Thyroid gland (tissue), 4 donors: ENCODE measurements at places on chromosomes 5 and 9.
A peak's percentile ranks its signal among the peaks of the same experiment; 100 is the strongest.

DNA sequence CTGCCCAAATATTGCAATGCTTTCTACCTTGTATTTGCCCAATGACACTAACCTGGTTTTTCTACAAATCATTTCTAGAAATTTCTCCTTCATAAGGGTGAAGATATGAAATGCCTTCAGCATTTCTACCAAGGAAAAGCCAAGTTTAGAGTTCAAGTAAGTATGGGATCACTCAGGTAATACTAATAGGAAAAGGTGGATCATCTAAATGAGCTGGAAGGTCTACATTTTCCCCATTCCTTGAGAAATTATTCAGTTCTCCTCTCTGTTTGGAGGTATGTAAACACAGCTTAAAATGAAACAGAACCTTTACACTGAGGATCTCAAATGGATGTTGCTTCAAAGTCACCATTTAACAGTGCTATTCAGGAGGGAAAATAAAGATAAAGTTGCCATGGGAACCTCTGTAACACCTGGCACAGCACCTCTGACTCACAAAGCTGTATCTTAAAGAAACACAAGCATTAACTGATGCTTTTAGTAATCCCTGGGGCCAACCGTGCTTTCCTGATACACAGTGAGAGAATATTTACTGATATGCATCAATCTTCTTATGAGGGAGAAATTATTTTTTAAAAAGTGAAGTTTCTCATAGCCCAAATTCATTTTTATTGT lies 161.3 kb downstream of the DRD1 start:
- DNase-seq: no peak

DNA sequence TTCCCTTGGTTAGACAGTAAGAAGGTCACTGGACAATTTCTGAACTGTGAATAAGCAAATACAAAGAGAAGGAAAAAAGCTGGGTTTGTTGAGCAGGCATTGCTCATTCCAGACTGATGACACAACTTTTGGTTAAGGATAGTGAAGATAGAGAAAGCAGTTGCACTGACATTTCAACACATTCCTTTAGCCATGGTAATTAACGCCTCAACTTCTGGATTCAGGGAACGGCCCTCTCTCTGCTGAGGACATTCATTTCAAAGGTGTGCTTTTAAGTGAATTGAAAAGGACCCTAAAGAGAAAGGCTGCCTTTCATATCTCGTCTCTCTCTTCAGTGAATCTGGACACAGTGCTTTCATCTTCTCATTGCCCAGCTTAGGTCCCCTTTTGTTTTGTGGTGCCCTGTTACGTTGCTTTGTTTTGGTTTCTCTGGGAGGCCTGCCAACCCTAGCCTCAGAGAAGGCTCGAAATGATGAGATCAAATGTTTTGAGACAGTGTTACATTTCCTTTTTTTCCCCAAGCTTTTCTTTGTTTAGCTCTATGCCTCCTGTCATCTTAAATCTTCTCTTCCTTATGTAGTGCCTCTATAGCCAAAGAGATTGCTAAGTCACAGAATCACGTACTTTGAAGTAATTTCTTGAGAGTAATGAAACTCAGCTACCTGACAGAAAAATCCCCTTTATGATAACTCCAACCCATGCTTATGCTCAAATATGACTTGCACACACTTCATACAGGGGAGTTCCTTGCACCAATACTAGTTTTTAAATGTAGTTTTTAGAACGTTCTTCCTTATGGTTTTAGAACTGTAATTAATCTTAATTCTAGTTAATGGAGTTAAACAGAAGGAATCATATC lies 94.4 kb upstream of the IFNE start:
- peak; percentile 8 for DNase-seq

DNA sequence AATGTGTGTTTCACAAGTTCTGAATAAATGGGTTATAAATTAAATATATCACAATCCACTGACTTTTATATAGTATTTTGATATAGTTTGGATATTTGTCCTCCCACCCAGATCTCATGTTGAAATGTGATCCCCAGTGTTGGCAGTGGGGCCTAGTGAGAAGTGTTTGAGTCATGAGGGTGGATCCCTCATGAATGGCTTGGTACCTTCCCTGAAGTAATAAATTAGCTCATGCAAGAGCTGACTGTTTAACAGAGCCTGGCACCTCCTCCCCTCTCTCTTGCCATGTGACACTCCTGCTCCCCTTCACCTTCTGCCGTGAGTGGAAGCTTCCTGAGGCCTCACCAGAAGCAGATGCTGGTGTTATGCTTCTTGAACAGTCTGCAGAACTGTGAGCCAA lies 127.9 kb upstream of the PALM2AKAP2 start:
- no peak for DNase-seq

DNA sequence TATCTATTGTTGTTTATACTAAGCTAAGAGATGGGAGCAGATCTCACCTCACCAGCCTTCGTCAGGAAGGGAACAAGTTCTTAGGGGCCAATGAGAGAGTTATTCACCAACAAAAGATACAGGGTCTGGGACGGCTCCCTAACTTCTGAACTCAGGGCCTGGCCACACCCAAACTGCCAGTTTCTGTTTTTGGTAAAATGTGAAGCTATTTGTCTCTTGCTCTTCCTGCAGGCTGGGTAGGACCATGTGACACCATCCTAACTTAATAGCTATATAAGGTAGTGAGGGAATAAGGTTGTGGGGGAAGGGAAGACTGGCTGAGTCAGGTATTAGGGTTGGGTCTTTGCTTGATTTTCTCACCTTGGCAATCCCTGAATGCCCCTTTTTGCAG lies 480.5 kb downstream of the KDM4C start:
- no peak for DNase-seq

DNA sequence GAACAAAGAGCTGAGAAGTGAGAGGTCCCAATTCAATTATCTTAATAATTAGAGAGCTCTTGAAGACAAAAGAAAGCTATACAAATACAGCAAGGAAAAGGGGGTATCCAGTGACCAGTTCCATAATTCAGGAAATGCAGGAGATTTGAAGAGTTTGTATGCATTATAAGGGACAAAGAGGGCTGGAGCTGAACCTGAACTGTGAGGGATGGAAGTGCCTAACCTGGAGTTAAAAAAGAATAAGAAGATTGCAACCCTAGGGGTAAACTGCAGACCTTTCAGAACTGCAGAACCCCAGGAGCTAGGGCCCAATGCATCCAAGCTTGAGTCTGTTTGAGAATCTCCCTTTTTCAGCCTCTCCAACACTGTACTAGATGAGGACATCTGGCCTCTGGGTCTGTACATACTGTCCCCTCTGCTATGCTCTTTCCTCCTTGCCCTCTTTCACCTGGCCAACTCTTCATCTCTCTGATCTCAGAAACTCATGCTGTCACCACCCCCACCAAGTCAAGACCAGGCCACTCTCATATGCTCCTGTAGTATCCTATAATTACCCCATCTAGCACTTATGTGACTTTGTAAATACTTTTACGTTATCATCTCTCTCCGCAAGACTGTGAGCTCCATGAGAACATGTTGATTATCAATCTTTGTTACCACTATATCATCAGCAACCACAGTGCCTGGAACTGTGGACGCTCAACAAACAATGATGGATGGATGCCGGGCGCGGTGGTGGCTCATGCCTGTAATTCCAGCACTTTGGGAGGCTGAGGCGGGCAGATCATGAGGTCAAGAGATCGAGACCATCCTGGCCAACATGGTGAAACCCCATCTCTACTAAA lies 6.6 kb upstream of the PRKACG start:
- DNase-seq: no peak

DNA sequence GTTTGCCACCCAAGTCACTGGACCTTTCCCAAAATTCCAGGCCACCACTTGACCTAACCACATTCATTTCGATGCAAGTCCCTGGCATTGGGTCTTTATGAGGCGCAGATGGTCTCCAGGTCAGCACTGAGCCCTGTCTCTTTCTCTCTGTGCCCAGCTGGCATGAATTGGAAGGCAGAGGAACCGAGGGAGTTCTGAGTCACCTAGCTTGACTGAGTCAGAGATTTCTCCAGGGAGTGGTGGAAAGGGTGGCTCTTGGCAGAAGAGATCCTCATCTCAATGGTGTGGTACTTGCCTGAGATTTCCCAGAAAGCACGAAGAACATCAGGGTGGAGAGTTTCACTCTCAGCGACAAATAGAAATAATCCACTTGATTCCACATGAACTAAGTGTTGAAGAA lies 43.8 kb downstream of the WDR36 start:
- DNase-seq: no peak

DNA sequence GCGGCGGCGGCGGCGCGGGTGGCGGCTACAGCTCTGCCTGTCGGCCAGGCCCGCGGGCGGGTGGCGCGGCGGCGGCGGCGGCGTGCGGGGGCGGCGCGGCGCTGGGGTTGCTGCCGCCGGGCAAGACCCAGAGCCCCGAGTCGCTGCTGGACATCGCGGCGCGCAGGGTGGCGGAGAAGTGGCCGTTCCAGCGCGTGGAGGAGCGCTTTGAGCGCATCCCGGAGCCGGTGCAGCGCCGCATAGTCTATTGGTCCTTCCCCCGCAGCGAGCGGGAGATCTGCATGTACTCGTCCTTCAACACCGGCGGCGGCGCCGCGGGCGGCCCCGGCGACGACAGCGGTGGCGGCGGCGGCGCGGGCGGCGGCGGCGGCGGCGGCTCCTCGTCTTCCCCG lies 296 bp downstream of the ZSWIM6 start:
- DNase-seq: peak; percentile 45

DNA sequence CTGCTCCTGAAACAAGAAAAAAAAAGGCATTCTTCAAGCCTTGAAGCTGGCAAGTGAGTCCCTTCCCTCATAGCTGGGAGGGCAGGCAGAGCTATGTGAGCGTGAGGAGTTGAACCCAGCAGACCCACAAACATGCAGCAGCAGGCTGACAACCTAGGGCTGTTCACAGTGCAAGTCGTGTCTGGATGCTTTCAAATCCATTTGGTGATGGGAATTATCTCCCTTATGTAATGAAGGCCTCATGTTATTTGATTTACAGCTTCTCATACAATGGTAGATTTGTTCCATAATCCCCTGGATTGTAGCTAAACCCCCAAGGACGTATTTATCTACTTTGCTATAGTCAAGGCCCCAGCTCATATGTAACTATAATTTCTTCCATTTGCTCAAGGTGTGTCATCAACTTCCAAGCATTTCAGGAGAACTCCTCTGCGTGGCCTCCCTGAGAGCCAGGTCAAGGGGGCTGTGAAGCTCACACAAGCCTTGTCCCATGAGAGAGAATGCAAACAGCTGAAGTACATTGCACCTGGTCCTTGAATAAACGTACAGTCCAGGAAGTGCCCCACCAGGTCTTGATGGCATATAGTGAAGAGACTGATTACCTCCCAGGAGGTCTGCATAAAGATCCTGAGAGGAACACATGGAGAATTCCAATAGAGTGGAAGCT lies 124.8 kb upstream of the SLC1A3 start:
- no peak for DNase-seq

DNA sequence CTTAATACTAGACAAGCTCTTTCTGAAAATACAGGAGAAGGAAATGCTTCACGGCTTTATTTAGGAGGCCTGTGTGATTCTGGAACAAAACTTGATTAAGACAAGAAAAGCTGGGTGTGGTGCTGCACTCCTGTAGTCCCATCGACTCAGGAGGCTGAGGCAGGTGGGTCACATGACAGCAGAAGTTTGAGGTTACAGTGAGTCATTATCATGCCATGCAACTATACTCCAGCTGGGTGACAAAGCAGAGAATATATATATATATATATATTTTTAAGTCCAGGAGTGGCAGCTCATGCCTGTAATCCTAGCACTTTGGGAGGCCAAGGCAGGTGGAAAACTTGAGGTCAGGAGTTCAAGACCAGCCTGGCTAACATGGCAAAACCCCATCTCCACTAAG lies 33.1 kb upstream of the SPIN1 start:
- no peak for DNase-seq

- DNase-seq: no peak
These were observed 336.2 kb upstream of the PDE4D start for GRCh38 chr5:60229691-60230185.

DNA sequence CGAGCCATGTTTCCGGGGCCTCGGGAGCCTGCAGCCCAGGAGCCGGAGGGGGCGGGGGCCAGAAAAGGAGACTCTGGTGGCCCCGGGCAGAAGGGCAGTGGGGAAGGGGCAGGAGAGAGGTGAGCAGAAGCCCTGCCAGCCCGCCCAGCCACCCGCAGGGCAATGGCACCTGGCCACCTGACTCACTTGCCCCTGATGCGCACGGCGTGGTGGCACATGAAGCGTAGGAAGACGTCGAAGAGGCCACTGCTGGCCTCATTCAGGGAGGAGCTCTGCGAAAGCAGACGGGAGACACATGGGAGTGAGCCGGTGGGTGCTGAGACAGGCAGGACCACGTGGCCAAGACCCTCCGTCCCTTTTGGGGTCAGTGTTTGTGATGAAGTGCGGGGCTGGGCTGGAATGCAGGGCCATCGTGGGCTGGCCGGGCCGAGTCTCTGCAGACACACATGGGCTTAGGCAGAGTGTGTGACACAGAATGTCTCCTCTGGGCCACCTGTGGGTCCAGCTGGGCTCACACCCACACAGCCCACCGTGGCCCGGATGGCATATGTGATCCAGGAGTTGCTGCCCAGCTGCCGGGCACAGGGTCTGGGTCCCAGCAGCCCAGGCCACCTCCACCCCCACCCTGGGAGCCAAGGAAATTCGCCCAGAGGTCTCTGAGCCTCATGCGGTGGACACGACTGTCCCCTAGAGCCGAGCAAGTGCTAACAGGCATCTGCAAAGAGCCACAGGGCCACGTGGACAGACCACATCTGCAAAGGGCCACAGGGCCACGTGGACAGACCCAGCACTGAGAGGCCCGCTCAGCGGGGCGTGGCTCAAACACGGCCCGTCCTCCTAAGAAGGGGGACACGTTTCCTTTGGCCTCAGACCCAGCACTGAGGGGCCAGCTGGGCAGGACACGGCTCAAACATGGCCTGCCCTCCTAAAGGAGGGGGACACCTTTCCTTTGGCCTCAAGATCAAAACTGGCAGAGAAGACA lies 23.6 kb downstream of the TERT start:
- DNase-seq: no peak
